ENCODE measurements at places on chromosomes 4 and X.

DNA sequence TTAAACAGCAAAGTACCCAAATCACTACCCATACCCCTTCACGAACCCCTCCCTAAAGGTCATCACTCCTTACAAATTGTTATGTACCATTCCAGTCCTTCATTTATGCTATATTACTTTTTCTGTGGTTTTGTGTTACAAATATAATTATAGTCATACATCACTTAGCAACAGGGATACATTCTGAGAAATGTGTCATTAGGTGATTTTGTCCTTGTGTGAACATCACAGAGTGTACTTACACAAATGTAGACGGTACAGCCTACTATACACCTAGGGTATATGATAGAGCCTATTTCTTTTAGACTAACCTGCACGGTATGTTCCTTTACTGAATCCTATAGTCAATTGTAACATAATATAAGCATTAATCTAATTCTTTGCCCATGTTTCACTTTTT lies 61.9 kb downstream of the ASB9 start:
- no peak for DNase-seq

DNA sequence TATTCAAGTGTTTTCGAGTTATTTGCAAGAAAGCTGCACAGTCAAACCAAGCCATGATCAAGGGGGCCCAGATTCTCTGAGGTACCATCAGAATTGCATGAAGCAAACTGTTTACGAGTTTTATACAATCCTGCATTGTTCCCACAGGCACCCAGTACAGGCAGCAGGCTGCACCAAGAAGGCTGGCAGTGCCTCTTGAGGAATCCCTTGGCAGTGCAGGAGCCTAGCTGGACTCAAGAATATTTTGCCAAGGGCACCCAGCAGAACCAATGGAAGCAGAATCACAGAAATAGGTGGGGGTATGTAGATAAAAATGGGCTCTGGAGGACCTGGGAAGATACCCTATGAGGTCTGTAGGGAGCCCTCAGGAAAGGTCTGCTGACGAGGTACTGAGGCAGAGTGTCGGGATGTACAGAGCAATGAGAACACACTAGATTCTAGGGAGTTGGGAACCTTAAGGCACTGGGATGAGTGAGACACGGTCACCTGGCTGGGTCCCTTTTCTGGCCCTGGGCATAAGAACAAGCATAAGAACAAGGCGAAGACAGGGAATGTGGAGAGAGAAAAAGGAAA lies 2.5 kb upstream of the PLP1 start:
- no peak for DNase-seq

DNA sequence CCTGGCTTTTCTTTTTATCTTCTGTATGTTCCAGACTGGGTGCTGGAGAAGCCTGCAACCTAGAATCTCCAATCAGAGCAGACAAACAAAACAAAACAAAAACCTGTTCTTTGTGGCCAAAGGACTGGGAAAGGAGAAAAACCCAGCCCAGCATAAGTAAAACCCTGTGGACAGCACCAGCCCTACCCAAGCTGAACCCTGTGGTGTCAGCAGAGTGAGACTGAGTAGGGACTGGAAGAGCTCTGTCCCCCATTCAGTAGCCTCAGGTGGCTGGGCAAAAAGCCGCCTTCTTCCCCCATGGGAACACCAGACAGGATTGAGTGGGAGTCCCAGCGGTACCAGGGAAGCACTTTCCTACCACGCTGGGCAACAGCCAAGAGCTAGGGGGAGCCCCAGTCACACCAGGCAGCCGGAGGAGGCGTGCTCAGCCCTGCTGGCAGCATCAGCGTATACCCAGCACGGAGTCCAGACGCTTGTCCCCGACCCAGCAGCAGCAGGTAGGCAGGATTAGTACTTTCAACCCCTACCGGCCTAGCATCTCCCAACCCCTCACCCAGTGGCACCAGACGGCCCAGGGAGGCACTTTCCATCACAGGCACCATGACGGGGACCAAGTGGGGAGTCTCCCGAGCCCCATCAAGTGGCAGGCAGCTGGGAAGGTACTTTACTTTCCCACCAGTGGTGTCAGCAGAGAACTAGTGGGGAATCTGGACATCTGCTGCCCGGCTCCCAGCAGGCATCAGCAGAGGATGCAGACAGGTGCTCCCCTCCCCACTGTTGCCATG lies 8.6 kb upstream of the JADE3 start:
- DNase-seq: peak; percentile 24

- no peak for DNase-seq
Observed at GRCh38 chrX:136048446-136048845, 63.2 kb downstream of the SLC9A6 start.

DNA sequence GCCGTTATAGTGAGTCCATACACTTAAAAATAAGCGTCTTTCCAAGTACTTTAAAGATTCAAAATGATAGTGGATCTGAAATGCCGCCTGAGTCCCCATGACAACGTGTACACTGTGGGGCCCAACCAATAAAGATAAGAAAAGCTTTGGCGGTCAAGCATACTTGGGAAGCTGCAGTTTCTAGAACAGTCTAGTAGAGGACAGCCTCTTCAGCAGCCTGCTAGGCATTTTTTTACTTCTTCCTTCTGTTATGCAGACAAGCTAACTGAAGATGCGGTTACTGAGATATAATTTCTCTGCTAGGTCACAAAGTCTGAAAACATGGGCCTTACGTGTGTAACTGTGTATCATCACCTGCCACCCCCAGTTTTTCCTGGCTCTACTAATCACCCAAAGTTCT lies 402 bp upstream of the UPRT start:
- DNase-seq: no peak

GRCh38 chr4:1010395-1011021 lies 918 bp upstream of the FGFRL1 start:
- no peak for DNase-seq

DNA sequence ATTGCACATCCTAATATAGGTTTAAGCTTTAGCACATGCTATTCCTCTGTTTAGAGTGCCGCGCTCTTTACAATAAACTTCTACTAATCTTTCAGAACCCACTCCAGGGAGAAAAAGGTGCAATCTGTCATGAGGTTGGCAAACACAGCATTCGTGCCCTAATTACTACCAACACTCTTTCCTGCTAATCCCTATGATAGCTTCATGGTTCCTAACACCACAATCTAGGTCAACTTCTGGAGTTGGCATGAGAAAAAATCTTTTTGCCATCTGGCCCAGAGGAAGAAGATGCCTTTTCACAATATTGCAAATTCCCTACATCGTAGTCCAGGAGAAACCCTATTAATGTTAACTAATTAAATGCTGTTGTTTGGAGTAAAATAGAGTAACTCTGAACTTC lies 39.6 kb downstream of the TMA16 start:
- no peak for DNase-seq

DNA sequence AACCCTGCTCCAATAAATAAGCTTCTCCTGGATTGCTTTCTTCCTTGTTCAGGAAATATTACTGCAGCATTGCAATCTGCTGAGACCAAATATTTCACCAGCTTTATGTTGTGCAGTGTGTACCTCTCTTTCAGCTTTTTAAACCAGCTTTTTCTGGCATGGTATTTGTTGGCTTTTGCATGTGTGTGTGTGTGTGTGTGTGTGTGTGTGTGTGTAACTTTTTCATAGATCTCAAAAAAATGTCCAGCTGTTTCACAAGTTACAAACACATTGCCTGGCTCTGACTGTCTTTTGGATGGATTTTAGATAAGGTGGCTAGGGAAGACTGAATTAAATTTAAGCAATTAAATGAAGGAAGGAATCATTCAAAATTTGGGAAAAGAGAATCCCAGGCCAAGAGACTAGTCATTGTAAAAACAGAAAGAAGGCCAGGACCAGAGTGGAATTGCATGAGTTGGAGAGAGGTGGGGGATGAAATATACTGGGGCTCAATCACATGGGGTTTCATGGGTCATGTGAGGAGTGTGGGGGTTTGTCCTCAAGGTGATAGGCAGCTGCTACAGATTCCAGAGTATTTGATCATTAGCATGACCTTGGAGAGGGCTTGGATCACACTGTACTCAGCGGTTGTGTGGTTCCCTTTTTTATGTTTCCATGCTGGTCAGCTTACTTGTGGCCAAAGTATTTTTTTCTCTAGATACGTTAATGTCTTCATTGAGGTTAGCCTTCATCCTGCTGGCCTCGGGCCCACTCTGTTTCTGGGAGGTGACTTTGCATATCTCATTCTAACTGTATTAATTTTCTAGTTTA lies 357.7 kb upstream of the BOD1L1 start:
- no peak for DNase-seq

- no peak for DNase-seq
Observed at GRCh38 chr4:112514647-112515197, 1.3 kb downstream of the NEUROG2 start.

- DNase-seq: no peak
Observed at GRCh38 chr4:67723949-67724348, 23.0 kb upstream of the UBA6 start.

- DNase-seq: no peak
Observed at GRCh38 chrX:9148615-9149399, 114.9 kb upstream of the FAM9B start.

DNA sequence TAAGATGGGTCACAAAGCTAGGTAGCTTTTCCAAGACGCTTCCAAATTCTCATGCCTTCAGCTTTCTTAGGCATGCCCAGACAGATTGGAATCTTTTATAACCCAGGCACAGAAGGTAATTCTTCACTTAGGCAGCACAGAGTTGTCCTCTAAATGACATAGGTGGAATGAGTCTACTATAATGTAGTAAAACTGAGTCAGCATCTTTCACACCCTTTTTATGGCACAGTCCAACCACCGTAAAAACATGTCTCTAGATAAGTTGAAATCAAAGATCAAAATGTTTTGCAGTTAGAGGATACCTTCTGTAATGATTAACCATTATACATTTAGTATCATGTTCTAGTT lies 128.4 kb upstream of the FAT1 start:
- no peak for DNase-seq

All from HFF-Myc (cell line).